ENCODE measurements at places on chromosomes 13 and 19.
A peak's percentile ranks its signal among the peaks of the same experiment; 100 is the strongest.

DNA sequence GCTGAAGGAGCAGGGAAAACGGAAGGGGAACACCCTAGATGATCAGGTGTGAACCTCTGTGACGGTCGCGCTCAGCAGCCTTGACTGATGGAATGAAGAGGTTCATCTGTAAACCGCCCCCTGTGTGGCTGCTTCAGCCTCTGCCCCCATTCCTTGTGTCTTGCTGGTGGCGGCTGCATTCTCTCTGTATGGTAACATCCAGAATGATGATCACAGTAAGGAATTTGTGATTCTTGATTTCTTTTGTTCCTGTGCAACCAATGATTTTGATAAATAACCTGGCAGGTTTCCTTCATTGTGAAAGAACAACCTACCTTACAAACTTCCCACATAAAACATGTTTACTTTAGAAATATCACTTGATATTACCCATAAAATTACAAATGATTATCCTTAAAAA lies 118.7 kb upstream of the MCF2L start:
- no peak for DNase-seq

- DNase-seq = peak; percentile 52
These were observed 1.1 kb downstream of the LSM14A start for GRCh38 chr19:34173193-34173956.

DNA sequence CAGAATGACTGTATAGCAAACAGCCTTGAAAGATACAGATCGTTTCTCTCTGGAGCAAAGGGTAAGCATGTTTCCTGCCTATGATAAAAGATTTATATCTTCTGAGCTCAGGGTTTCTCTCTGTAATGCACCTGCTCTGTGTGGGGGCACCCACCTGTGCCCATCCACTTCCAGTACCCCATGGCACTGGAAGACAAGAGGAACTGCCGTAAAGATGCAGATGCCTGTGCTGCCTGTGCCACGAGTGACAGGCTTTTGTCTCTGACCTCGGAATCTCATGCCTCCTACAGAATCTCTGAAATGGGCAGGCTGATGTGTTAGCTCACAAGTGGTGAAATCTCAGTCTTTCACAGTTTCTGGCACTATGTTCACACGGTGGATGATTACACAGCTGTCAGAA lies 50.3 kb upstream of the ATP11A start:
- no peak for DNase-seq

- DNase-seq = no peak
These were observed 251.5 kb upstream of the STARD13 start for GRCh38 chr13:33537026-33537425.

DNA sequence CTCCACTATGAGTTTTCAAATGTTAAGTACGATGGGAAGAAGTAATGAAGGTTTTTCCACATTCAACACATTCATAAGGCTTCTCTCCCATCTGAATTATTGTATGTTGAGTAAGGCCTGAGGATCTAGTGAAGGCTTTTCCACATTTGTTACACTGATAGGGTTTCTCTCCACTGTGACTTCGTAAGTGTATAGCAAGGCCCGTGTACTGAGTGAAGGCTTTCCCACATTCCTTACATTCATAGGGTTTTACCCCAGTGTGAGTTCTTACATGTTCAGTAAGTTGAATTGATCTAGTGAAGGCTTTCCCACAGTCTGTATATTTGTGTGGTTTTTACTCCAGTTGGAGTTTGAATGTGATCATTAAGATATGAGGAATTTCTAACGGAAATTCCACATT lies 44.4 kb downstream of the ZNF846 start:
- no peak for DNase-seq

GRCh38 chr13:46596466-46596865 lies 43.5 kb downstream of the LRCH1 start:
- no peak for DNase-seq

DNA sequence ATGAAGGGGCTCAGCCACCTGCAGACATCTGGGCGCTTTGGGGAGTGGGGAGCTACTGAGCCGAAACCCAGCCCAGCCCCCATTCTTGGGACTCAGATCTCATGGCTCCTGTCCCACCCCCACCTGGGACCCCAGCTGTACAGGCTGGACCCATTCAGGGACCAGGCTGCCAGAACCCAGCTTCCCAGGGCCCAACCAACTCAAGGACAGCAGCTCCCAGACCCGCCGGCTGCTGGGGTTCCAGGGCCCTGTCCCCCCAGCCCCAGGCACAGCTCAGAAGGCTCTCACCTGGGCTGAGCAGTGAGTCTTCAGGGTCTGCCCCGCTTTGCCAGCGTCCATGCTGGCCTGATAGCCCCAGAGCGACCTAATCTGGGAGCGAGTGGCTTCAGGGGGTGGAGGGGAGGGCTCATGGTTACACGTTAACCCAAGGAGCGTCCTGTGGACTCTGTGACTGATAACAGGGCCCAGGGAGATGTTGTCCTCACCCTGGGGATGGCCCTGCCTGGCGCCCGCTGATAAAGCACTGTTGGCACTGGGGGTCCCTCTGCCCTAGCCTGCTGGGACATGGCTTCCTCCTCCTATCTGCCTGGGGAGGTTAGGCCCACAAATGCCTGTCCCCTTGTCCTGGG lies at the start of gene TMEM86B:
Gene TMEM86B, minus strand, starts transcription at position 361 of the 629 bp plus-strand sequence. Its CDS starts 22 bp downstream, at position 339.
- DNase-seq = no peak

- peak; percentile 40 for DNase-seq
These were observed 23.3 kb downstream of the IL12RB1 start for GRCh38 chr19:18063463-18063862.

DNA sequence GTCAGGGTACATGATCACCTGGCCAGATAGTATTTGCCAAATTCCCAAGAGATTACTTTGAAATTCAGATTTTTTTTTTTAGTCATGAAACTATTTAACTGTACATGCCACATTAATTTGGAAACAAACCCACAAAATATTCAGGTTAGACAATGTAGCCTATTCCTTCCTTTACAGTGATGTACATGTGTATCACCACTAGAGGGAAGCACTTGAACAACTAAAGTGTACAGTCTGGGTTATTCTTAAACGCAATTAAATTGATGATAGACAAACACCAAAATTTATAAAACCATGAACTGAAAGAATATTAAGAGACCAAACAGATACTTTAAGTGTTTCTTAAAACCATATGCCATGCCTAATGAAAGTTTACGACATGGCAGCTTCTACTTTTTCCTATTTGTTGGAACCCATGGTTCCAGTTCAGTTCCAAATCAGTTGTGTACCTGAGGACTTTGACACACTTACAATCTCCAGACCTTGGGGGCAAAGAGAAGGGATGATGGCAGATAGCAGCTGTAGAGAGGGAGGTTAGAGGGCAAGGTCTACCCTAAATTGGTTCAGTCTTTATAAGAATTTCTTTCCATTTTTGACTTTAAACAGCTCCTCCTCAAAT lies 52.8 kb downstream of the TNFSF13B start:
- no peak for DNase-seq
